Activated T-cell treated with anti-CD3 and anti-CD28 coated beads, Interleukin-2, amount 50 U/mL, for 4 hours (primary cell): ENCODE measurements at places on chromosomes 7 and 10.

DNA sequence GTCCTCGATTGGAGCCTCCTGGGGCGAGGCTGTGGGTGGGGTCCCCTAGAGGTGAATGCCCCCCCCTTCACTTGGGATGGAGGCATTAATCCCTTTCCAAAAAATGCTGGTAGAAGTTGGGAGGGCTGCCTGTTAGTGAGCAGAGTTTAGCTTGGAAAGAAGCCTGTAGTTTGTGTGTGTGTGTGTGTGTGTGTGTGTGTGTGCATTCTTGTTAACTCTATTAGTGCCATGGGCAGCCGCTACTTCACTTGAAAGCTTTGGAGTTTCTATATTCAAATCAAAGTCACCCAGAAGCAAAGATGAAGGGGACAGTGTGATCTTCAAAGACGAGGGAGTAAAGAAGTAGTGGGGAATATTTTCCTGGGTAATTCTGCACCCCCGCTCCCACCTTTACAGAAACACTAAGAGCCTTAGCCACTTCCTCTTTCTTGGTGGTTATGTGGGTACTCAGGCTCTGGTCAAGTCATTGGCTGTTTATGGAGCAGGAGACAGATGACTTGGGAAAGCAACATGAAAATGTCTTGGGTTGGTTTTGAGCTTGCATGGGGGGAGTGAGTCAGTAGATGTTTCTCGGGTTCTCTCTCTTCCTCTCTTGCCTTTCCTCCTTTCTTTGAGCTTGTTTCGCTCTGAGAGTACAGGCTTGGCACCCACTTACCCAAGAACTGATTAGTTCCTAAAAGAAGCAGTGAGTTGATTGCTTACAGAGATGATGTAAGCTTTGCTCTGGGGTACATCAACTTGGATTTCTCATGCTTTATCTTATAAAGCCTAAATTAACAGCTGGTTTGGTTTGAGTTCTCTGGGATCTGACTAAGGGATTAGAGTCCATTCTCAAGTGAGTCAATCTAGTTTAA, 35.9 kb downstream of the TCF7L2 start:
- no peak for DNase-seq

GRCh38 chr10:116705498-116705897, 36.9 kb downstream of the HSPA12A start:
- no peak for DNase-seq

DNA sequence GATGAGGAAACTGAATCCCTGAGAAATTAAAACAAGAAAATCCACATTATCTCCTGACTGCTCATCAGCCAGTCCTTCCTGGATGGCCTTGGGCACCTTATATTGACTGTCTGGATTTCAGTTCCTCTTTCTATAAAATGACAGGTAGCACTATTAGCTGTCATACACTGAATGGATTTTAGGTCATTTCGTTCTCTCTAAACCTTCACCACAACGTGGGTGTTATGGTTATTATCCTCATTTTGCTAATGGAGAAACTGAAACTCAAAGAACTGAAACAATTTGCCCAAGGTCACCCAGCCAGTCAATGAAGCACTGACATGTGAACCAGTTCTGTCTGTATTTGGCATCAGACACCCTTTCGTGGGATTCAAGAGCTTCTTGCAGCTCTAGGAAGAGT, 193.8 kb downstream of the CYP26A1 start:
- no peak for DNase-seq

GRCh38 chr7:37901236-37901827, 15.3 kb downstream of the SFRP4 start:
- no peak for DNase-seq

DNA sequence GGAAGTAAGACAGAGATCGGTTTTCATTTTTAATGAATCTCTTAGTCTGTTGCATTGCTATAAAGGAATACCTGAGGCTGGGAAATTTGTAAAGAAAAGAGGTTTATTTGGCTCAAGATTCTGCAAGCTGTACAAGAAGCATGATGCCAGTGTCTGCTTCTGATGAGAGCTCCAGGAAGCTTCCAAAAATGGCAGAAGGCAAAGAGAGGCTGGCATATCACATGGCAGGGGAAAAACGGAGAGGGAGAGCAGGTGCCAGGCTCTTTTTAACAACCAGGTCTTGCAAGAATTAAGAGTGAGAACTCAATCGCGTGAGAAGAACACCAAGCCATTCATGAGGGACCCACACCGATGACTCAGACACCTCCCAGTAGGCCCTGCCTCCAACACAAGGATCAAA, 125.0 kb upstream of the THSD7A start:
- DNase-seq, result no peak

GRCh38 chr10:103896225-103896624, 21.8 kb downstream of the STN1 start:
- DNase-seq, result no peak

GRCh38 chr10:47452495-47453140, 31.3 kb downstream of the ANXA8 start:
- DNase-seq, result no peak

DNA sequence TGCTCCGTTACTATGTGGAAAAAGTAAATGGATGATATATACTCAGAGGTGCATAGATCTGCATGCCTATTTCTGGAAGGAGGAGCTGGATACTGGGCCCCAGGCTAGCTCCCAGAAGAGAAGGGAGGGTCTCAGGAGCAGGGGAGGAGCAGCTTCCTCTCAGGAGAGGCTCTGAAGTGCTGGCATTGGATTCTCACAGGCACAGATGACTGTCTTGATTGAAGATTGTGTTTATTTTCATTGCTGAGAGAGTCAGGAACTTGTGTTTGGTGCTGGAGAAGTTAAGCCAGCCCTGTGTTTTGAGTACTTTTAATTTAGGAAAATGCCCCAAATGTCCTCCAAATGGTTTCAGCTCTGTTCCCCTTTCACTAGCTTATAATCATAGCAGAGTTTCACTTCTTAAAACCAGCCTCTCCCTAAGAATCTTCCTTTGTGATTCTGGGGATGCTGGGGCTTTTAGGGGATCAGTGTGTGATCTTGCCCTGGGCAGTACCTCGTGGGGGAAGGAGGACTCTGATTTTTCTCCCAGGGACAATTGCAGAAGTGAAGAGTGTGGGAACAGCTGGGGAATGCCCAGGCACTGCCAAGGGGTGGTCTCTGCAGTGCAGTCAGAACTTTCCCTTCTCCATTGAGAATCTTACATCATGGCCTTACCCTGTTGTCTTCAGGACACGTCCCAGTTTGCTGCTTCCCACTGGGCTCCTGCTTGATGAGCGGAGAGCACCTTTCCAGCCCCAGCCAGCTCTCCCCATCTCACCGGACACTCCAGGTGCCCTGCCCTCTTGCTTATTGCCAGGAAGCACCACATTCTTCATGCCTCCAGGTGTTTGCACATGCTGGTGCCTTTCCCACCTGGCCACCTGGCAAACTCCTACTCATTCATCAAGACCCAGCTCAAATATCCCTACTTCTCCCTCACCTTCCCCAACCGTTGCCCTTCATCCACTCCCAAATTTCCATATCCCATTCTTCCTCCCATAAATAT, 102.8 kb downstream of the ARHGAP22 start:
- no peak for DNase-seq

DNA sequence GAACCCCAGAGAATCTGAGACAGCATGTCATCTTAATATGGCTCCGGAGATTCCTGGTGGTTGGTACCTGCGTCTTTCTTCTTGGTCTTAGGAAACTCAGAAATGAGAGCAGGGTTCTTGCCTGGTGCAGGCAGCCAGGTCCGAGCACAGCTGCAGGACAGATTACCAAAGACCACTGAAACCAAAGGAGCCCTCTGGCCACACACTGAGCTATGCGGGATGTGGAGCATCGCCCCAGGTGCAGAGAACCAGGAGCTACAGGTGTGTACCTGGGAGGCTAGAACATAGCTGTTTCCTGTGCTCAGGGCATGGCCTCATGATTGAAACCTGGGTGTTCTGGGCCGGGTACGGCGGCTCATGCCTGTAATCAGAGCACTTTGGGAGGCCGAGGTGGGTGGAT, 635.4 kb downstream of the CALN1 start:
- no peak for DNase-seq

GRCh38 chr7:151366880-151367222, 25.2 kb downstream of the NUB1 start:
- no peak for DNase-seq
